ENCODE measurements at places on chromosomes 5 and 9. TPM values are rescaled to one million over a fixed set of nuclear protein-coding genes. Genes with fewer than 3 reads are reported as not detected.

DNA sequence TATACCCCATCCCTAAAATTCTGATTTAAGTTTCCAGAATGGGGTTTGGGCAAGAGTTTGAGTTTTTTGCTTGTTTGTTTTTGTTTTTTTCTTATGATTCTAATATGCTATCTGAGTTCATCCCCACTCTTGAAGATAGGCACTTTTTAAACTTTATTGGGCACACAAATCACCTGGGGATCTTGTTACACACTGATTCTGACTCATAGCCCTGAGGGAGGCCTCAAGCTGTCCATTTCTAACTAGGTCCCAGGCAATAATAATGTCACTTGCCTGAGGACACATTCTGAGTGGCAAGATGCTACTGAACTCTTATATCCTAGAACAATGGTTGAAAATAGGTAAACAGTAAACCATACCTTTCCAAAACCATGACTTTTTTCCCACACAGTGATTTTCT, 22.8 kb upstream of the ABLIM3 start:
- DNase-seq = no peak
- no peaks in the 10 kb centered on the region for H3K36me3 ChIP-seq
- no peaks in the 10 kb centered on the region for H3K4me1 ChIP-seq
- H3K27me3 ChIP-seq = peaks cover 6% of the 10 kb centered on the region

DNA sequence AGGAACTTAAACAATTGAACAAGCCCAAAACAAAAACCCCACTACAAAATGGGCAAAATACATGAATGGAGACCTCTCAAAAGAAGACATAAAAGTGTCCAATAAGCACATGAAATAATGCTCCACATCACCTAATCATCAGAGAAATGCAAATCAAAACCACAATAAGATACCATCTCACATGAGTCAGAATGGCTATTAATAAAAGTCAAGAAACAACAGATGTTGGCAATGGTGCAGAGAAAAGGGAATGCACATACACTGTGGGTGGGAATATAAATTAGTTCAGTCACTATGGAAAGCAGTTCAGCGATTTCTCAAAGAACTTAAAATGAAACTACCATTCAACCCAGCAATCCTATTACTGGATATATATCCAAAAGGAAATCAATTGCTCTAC, 337.4 kb upstream of the GRIA1 start:
- no peaks in the 10 kb centered on the region for H3K36me3 ChIP-seq
- no peak for DNase-seq
- H3K27ac ChIP-seq = no peak overlapping the region
- no peak overlapping the region for H3K4me3 ChIP-seq
- H3K27me3 ChIP-seq = no peaks in the 10 kb centered on the region

- H3K4me3 ChIP-seq = no peak overlapping the region
- H3K27ac ChIP-seq = no peak overlapping the region
- DNase-seq = no peak
- H3K27me3 ChIP-seq = no peaks in the 10 kb centered on the region
- H3K36me3 ChIP-seq = no peaks in the 10 kb centered on the region
- H3K4me1 ChIP-seq = no peaks in the 10 kb centered on the region
Observed at GRCh38 chr9:126235336-126236243, 91.0 kb upstream of the MVB12B start.

- no peak overlapping the region for H3K27ac ChIP-seq
- H3K4me3 ChIP-seq = no peak overlapping the region
- H3K4me1 ChIP-seq = no peaks in the 10 kb centered on the region
- peaks cover 5% of the 10 kb centered on the region for H3K27me3 ChIP-seq
- no peak for DNase-seq
Observed at GRCh38 chr9:37692622-37693221, 42.0 kb downstream of the FRMPD1 start.

Gene JAK2
- total RNA-seq = 21.0 TPM

GRCh38 chr5:172579403-172579990, 61.6 kb upstream of the NEURL1B start:
- no peaks in the 10 kb centered on the region for H3K36me3 ChIP-seq
- H3K4me1 ChIP-seq = peaks cover 17% of the 10 kb centered on the region
- no peak overlapping the region for H3K27ac ChIP-seq
- DNase-seq = no peak
- H3K27me3 ChIP-seq = no peaks in the 10 kb centered on the region

DNA sequence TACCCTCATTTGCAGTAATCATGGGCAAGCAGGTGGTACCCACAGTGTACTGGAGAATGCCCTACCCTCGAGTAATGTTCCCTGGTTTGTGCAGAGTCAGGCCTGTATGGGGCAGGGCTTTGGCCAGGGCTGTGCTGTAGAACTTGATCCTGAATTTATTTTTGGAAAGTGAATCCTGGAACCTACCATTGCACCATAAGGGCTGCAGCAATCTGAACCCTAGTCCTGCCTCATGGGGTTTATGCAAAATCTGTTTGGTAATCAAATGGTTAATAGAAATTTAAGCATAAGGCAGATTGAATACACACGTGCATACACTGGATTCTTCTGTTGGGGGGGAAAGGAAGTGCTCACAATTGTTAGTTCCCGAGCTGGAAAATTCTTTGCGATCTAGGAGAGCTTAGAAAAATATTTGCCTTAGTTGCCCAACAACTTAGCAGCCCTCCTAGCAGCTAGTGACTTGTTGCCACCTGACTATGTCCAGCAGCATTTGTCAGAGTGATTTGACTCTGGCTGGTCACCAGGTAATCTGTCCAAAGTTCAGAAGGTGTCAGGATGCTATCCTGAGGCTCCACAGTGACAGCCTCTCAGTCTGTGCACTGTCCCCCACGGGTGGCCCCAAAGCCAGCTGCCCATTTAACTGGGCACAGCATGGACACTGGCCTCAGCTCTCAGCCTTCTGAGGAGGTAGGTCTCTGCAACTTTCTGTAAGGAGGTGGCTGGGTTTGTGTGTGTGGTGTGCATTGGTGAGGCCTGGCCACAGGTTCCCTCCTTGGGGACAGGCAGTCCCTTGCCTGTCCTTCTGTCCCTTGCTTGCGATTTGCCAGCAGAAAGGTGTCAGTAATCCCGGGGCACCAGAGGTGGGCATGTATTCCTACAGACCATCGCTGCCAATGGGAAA, 8.3 kb downstream of the MVB12B start:
- no peak overlapping the region for H3K4me3 ChIP-seq
- peaks cover 42% of the 10 kb centered on the region for H3K4me1 ChIP-seq
- no peaks in the 10 kb centered on the region for H3K27me3 ChIP-seq
- no peak for DNase-seq
- no peaks in the 10 kb centered on the region for H3K36me3 ChIP-seq

- H3K4me1 ChIP-seq = no peaks in the 10 kb centered on the region
- no peak for DNase-seq
- no peak overlapping the region for H3K27ac ChIP-seq
- H3K4me3 ChIP-seq = no peak overlapping the region
- no peaks in the 10 kb centered on the region for H3K36me3 ChIP-seq
Observed at GRCh38 chr5:3276896-3277295, 318.7 kb upstream of the IRX1 start.

DNA sequence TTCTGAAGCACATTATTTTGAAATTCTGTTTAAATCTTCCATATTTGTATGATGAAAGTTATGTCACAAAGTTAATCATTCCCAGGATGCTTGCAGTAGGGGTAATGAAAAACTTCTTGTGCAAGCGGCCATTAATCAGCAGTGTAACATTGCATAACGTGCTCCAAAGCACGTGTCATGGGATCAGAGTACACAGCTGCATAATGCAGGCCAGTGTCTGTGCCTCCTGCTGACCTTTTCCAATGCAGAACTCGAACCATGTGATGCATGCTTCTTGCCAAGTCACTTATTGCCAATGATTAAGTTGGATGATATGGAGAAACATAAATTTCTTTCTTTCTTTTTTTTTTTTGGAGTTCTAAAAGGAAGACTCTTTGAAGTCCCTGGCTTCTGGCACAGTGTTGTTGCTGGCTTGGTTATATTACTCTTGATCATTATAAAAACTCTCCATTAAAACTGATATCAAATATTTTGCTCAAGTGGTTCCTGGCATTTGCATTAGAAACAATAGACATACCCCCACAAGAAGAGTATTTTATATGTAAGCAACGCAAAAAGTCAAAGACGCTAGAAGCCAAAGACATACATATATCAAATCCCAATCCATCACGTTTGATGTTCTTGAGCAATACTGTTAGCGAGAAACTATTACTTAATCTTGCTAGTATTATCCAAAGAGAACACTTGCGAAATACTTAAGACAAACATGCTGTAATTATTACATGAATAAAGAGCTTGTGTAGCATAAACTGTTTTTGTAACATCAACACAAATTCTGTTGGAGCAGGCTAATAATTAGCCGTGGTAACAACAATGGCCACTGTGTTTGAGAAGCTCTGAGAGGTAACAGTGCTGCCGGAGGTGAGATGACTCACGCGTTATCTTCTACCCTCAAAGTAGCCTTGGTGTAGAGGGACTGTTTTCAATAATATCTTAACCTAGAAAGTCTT, 164.2 kb downstream of the AUH start:
- H3K4me1 ChIP-seq = peaks cover 49% of the 10 kb centered on the region
- H3K27me3 ChIP-seq = no peaks in the 10 kb centered on the region
- H3K4me3 ChIP-seq = no peak overlapping the region
- H3K27ac ChIP-seq = peak overlapping the region; percentile 100
- no peaks in the 10 kb centered on the region for H3K36me3 ChIP-seq
- DNase-seq = peak; percentile 90

Gene LCN1
- total RNA-seq = not detected

DNA sequence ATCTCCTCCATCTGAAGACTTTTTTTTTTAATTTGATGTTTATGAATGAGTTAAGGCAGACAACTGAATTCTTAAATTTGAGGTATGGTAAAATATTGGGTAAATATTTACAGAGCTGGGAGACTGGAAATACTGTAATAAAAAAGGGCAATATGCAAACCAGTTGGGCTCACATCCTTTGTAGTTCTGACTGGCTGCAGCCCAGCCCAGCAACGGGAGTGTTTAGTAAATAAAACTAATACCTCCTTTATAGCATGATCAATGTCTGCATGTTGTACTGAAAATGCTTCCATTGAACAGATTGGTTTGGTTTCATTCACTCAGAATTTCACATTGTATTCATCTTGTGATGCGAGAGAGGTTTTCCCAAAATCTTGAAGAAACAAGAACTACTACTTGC, 365.0 kb downstream of the DMRT2 start:
- DNase-seq = no peak
- H3K36me3 ChIP-seq = no peaks in the 10 kb centered on the region
- H3K27ac ChIP-seq = no peak overlapping the region
- H3K27me3 ChIP-seq = no peaks in the 10 kb centered on the region

All from adrenal gland (tissue), 19 donors.